ENCODE measurements at places on chromosomes 7 and 10.

DNA sequence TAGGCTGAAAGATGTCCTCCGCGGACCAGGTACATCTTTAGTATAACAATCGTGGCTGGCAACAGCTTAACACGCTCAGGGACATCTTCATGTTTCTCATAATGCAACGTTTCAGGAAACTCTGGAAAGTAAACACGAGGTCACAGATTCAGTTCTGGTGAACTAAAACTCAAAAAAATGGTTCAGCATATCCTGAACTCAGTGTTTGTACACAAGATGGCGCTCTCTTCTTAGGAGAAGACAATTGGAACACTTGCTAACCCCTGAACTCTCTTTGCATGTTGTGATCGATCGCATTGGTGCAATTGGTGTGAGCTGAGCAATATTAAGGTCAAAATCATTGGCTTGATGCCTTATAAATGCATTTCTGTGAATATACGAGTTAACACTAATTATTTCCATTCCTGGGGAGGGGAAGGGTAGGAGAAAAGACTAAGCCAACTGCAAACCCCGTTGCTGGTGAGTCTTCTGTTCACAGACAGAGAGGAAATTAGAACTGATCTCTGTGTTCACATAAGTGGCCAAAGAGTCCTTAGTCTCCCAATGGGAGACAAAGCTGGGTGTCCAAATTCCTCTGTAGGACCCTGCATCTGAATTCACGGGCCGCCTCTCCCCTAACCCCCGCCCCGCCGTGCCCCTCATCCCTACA, 52.6 kb upstream of the FAM180A start:
- peak; percentile 39 for DNase-seq

GRCh38 chr10:113866551-113867394, 12.3 kb downstream of the NHLRC2 start:
- DNase-seq: no peak

DNA sequence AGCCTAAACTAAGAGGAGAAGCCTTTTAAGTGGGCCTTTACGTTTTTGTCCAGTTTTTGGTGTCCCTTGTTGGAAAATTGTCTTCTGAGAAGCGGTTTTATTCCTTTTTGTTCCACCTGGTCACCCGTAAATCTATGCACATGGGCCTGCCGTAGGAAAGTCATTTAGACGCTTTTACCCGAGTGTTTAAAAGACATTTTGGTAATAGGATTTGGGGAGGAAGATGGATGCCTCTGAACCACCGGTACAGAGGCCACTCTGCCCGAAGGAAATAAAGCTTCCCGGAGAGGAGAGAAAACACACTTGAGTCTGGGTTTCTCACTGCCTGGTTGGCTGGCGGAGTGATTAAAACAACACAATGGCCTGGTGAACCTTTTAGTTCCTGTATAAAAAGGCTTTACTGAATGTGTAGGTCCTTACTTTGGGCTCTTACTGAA, 760 bp downstream of the THNSL1 start:
- DNase-seq: no peak

DNA sequence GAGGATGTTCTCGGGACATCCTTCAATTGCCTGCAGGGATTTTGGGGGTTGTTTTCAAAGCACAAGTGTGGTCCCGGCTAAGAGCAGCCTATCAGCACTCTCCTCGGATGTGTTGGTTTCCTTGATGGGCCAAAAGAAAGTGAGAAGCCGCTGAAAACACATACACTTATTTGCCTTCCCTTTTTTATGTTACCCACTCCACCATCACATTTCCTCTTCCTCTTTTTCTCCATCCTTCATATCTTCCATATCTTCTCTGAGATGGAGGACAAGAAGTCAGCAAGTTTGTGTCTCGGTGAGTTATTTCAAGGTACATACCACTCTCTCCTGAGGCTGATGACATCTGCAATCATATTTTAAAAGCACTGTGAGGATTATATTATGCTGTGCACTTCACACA, 64.0 kb downstream of the ZNF33B start:
- DNase-seq: no peak

- DNase-seq: peak; percentile 92
Observed at GRCh38 chr10:102627736-102628293, 16.5 kb upstream of the TRIM8 start.

GRCh38 chr7:74253331-74253730, 868 bp downstream of the RFC2 start:
- DNase-seq: no peak

DNA sequence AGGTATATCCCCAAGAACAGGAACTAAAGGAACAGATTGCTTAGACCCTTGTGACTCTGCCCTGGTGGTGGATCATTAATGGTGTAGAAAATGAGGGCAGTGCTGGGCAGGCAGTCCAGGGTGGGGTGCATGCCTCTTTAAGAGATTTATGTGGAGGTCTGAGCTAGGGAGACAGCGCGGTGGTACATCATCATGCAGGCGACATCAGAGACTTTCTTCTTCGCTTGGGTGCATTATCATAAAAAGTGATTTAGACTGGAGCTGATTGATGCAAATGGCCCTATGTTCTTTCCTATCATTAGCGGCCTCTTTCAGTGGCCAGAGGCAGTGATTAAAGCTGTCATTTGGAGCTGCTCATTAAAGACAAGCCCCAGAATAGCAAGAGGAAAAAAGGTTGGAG, 519.1 kb upstream of the GALNT17 start:
- no peak for DNase-seq

DNA sequence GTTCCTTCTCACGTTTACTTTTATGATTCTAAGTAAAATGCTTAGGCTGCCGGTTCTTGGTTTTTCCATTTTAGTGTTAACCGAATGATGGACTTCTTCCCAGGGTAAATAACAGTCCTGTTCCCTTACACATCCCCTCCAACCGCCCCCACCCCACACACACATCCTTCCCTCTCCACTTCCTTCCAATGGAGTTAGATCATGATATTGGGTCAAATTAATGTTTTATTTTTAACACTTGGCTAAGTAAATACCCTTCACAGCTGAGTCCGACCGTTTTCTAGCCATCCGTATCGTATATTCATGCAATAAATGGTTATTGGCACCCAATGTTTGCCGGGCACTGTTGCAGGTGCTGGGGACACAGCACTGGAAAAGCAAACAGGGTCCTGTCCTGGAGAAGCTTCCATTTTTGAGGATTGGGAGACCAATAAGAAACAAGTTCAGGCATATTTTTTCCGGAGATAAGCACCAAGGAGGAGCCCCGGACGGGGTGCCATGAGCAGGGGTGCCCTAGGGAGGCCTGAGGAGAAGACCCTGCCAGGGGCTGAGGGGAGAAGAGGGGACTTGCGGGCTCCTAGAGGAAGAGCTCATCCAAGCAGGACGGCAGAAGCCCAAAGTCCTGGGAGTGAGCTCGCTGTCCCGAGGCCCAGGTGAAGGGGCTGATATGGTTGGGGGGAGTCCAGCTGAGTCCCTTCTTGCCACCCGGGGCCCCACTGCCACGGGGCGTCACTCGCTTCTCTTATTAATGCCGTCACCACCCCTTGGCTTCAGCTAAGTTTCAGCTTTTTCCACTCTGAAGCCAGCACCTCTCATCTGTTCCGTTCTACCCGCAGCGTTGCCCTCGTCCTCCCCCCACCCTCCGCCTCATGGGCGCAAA, 126.0 kb upstream of the RET start:
- no peak for DNase-seq

DNA sequence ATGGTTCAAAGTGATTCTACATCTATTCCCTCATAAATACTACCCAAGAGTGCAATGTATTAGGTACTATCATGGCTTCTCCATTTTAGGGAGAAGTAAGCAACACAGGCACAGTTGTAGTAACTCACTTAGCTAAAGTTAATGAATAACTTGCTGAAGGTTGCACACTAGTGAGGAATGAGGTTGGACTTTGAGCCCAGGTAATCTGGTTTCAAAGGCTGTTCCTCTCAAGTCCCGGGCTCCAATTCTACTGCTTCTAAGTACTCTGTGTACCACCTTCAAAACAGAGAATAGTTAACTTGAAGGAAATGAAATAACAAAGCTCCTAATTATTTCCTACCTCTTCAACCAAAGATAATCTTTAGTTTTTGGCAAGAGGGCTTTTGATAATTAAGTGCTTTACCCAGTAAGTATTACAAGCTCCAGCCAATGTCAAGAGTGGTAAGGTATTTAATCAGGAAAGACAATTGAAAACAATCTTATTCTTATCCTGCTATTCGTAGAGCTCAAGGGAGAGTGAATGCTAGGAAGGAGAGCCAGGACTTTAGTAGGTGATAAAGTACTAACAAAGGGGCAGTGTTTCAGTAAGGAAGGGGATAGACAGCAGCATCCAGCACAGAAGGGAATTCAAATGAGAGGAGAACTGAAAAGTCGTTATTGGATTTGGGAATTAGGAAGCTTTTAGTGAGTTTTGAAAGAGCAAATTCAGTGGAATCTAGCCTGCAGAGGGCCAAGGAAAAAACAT, 158.2 kb upstream of the PTPRZ1 start:
- no peak for DNase-seq

- DNase-seq: no peak
Observed at GRCh38 chr10:113991091-113991860, 52.4 kb upstream of the ADRB1 start.

GRCh38 chr7:147363101-147363500, 1227.5 kb upstream of the C7orf33 start:
- DNase-seq: no peak

- DNase-seq: no peak
Observed at GRCh38 chr7:122715183-122715582, 12.5 kb upstream of the RNF148 start.

DNA sequence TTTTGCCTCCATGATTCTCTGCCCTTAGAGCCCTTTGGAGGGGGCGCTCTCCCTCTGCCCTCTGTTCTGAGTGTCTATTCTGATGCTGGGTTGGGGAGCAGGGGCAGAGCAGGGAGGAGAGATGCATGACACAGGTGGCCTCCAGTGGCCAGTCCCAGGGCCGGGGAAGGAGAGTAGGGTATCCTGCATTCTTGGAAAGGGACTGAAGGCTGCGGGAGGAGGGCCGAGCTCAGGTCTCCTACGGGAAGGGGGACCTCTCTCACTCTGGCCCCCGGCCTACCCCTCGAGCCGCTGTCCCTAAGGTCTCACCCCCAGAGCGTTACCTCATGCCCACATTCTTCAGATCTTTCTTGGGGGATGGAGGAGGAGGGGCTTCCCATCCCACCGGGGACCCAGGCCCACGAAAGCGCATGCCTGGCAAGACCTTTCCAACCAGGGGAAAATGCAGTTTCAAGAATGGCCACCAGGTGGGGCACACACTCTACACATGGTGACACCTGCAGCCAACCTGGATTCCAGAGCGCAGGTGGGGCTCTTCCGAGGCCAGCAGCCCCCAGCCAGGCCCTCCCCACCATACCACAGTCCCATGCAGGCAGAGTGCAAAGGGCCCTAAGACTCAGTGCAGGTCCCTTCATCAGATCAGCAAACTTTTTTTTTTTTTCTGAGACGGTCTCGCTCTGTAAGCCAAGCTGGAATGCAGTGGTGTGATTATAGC, 86.4 kb downstream of the MYL10 start:
- peak; percentile 53 for DNase-seq

DNA sequence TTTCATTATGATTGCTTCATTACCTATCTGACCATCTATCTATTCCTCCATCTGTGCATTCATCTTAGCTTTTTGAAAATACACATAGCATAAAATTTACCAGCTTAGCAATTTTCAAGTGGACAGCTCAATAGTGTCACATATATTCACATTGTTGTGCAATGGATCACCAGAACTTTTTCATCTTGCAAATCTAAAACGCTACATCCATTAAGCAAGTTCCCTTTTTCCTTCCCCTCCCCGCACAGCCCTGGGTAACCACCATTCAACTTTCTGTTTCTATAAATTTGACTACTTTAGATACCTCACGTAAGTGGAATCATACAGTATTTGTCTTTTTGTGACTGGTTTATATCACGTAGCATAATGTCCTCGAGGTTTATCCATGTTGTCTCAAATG, 78.0 kb upstream of the ADRB1 start:
- no peak for DNase-seq

DNA sequence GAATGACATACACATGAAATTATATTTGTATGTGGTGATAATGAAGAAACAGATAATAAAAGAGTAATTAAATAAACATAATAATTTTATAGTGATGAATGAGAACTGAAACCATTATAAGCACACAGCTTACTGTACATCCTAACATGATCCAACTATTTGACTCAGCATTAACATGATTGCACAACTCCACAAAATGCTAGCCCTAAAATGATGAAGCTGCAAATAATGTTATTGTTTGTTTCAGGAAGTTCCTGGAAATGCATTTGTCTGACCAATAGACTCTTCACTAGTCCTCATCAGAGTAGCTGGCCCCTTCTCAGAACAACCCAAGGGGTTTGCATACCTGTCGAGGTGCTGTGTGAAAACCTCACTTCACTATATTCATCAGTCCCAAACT, 115.5 kb downstream of the RTKN2 start:
- no peak for DNase-seq

DNA sequence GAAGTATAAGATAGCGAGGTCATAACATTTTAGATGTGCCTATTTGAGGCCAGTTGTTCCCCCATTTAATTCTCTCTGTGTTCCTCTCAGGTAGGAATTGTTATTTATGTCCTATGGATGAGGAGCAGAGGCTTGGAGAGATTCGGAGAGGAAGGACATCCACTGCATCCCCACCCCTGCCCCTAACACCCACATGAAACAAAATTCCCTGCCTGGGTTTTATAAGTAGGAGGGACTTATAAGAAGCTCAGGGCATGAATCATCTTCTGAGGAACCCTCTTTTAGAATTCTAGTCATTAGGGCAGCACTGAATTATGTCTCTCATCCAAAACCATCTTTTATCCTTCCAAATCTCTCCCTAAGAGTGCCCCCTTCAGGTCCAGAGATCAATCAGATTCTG, 5.0 kb downstream of the CHAT start:
- no peak for DNase-seq

- no peak for DNase-seq
Observed at GRCh38 chr7:88452646-88453045, 146.0 kb upstream of the STEAP4 start.

Measured in D721Med (cell line).